ENCODE measurements at places on chromosomes 2 and 18.

- no peak for DNase-seq
Observed at GRCh38 chr18:75064513-75064905, 144.4 kb downstream of the PTGR3 start.

DNA sequence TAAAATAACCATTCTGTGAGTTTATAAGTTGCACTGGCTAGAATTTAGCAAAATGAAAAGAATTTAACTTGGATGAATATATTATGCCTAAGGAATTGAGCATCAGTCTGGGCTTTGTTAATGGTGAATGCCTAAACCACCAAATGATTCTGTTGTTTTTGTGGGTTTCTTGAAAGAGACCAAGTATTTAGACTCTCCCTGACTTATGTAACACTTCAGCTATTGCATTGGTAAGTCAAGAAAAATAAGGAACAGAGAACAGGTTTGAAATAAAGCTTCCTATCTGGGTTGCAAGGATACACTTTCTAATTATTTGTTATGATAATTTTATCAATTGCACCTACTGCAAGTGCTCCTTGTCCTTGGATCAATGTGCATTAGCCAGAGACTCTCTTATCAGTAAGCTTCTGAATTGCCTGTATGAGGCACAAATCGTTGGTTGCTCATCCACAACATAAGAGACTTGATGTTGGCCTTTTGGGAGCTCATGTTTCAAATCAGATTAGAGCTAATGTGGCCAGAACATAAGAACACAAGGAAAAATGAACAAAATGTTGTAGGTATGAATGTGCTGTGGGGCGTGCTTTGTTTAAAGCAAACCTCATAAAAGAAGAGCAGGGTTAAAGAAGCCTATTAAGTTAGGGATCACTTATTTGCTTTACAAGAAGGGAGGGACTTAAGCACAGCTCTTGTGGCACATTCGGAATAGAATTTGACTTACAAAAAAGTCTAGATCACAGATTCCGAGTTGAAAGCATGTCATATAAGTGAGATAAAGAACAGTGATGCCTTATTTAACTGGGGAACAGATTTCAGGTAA lies 37.2 kb downstream of the PRKCE start:
- no peak for DNase-seq

DNA sequence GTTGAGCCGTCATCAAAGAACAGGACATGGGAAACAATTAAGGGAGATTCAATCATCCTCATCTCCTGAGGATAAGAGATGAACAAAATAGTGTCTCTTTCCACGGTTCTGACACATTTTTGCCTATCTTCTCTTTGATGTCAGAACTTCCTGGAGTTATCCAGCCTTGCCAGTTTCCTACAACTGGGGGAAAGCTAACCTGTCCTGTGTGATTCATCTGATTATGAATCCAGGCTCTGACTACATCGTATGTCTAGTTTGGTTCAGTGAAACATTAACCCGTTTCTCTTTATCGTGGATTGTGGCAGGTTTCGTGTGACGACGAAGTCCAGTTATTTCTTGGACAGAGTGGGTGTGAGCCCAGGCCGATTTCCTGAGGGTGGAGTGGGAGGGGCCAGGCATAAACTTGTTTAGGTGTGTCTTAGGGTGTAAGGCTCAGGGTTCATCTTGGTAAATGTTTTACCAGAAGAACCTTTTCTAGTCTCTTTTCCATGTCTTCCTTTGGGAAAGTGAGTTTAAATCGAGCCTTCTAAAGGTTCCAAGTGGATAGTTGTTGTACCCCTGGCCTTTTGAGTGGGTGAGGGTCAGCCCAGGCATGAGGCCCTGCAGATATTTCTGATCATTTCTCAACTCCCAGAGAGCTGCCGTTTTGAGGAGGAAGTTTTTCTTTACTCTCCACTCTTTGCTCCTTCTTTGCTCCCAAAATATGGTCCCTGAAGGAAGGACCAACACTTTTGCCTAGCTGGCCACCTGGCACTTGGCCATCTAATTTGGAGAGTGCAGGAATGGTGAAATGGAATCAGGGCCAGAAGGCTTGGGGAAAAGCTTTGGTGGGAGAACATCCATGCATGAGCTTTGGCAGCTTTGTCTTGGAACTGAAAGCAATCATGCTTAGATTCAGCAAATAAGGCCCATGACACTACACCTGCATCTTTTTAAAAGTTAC lies 50.4 kb upstream of the FZD5 start:
- DNase-seq = peak; percentile 88

- DNase-seq = no peak
Observed at GRCh38 chr18:63994783-63995399, 25.0 kb downstream of the SERPINB8 start.
